ENCODE measurements at places on chromosomes 16 and 17.

DNA sequence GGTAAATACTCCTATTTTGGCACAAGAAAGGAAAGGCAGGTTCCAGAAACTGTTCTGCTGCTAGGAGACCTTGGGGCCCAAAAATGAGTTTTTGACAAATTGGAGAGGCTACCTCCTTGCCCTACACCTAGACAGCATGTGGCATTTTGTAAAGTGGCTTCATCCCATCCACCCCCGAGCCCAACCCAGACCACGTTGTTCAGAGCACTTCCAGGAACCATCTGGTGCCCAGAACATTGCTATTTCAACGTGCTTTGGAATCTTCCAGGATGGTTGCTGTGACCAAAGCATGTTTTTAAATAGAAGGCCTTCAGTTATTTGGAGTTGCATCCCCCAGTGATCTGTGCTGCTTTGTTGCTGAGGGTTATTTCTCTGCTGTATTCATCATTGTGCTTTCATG lies 116.3 kb upstream of the TOM1L1 start:
- no peak overlapping the region for H3K27ac ChIP-seq
- H3K4me3 ChIP-seq = no peak overlapping the region
- H3K27me3 ChIP-seq = no peaks in the 10 kb centered on the region
- no peaks in the 10 kb centered on the region for H3K4me1 ChIP-seq
- DNase-seq = no peak
- H3K36me3 ChIP-seq = no peaks in the 10 kb centered on the region

DNA sequence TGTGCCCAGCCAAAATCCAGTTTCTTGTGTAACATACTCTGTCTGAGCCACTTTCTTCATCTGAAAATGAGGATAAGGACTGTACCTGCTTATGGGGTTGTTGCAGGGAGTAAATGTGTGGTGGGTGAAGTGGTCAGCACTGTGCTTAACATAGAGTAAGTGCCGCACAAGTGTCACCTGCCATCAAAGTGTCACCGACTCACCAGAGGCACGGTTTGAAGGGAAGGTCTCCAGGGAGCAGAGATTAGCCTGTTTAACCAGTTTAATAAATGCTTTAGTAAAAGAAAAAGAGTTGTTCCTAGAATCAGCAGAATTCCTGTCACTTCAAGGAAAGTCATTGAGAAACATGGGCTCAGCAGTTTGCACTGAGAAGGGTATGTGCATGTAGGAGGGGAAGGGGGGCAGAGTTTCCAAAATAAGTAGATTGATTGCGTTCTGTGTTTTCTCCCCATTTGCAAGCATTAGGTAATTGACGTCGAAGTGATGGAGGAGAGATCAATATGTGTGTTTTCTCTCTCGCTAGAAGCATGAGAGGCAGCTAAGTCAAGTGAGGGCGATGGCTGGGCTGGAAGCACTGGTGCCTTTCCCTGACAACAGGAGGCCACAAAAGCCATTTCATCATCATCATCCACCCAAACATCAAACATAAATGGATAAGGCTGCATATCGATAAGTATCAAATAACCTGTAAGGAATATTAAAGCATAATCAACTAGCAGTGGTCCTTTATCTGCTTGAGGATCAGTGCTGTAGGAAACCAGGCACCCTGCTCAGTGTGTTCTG lies 19.1 kb downstream of the FAM20A start:
- no peak for DNase-seq
- no peak overlapping the region for H3K27ac ChIP-seq
- no peaks in the 10 kb centered on the region for H3K36me3 ChIP-seq
- no peaks in the 10 kb centered on the region for H3K4me1 ChIP-seq

DNA sequence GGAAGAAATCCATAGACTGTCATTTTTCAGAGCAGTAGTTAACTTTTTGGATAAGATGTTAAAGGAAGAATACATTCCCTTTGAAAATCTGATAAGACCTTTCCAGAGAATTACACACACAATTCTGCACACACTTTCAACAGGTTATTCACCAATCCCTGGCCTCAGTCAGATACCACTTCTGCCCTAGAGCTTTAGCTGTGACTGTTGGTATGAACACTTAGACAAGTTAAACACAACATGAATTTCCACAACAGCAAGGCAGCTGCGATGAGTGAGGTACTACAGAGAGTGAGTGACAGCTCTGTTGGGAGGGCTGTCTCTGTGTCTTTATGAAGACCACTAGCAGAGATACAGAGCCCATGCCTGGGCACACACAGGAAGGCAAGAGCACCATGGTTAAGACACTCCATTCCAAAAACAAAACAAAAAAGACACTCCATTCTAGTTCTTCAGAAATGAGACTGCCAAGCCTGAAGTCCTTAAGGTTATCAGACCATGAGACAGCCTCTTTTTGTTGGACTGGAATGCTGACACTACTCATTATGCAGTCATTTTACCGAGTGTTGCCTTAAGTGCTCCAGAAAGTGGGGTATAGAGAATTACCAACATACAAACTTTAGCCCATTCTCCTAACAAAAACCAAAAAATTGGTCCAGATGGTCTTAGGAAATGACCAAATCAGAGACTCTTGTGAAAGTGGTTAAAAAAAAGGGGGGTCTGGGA lies 42.4 kb downstream of the TOM1L2 start:
- no peak overlapping the region for H3K4me3 ChIP-seq
- no peaks in the 10 kb centered on the region for H3K4me1 ChIP-seq
- H3K36me3 ChIP-seq = no peaks in the 10 kb centered on the region
- H3K27me3 ChIP-seq = no peaks in the 10 kb centered on the region

GRCh38 chr17:7590743-7591142 lies 849 bp upstream of the SOX15 start:
- no peak overlapping the region for H3K4me3 ChIP-seq
- H3K4me1 ChIP-seq = no peaks in the 10 kb centered on the region
- H3K27ac ChIP-seq = no peak overlapping the region
- H3K36me3 ChIP-seq = no peaks in the 10 kb centered on the region
- no peak for DNase-seq

GRCh38 chr17:83101805-83102480 lies 22.5 kb downstream of the METRNL start:
- peak; percentile 82 for DNase-seq
- H3K27ac ChIP-seq = no peak overlapping the region
- no peaks in the 10 kb centered on the region for H3K27me3 ChIP-seq
- H3K36me3 ChIP-seq = no peaks in the 10 kb centered on the region
- H3K4me3 ChIP-seq = no peak overlapping the region
